ENCODE measurements at places on chromosomes 16 and 17.

GRCh38 chr16:51989637-51990230 lies 557.2 kb downstream of the TOX3 start:
- DNase-seq, result no peak

GRCh38 chr17:42579794-42580551 lies 2.4 kb upstream of the PSMC3IP start:
- no peak for DNase-seq

- no peak for DNase-seq
These were observed 19.0 kb upstream of the LHX1 start for GRCh38 chr17:36918211-36918691.

DNA sequence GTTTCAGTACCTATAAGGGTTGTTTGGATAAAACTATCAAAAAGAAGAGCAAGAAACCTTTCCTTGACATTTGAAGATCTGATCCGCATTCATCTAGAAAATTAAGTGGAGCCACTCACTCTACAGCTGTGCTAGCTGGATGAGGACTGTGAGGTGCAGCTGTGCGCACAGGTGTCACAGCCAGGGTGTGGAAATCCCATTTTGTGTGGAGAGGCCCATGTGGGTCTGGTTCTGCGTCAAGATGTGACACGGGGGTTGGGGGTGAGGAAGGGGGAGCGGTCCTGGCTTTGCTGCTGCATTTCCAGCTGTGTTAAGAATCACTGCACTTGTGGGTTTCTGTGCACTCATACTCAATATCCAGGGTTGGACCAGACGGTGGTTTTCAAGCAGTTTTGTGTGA lies 70.7 kb downstream of the CLEC16A start:
- DNase-seq, result no peak

- DNase-seq, result no peak
These were observed 14.6 kb downstream of the CYLD start for GRCh38 chr16:50756473-50756872.

- no peak for DNase-seq
These were observed 4.8 kb upstream of the ATP2A3 start for GRCh38 chr17:3968886-3969524.
